Common myeloid progenitor, CD34-positive (primary cell): ENCODE measurements at places on chromosomes 7 and 10.

GRCh38 chr7:55272328-55272727 lies 92.8 kb upstream of the LANCL2 start:
- H3K27me3 ChIP-seq = peaks cover 2% of the 10 kb centered on the region
- H3K27ac ChIP-seq = no peak overlapping the region
- no peaks in the 10 kb centered on the region for H3K4me1 ChIP-seq
- no peak for DNase-seq

DNA sequence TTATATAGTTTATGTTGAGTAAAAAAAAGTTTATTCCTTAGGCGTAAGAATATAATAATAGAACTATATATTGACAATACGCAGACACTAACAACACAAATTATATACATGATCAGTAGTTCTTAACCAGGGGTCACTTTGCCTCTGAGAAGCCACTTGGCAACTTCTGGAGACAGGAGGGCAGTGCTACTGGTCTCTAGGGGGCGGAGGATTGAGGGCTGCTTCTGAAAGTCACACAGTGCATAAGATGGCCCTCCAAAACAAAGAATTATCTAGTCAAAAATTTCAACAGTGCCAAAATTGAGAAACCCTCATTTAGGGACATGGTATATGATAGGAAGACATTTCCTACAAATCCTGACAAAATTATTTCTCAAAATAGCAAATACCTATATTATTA lies 77.1 kb downstream of the THSD7A start:
- DNase-seq = no peak
- no peak overlapping the region for H3K4me3 ChIP-seq
- H3K36me3 ChIP-seq = no peaks in the 10 kb centered on the region
- no peak overlapping the region for H3K27ac ChIP-seq

- H3K27ac ChIP-seq = peak overlapping the region; percentile 98
- no peak for DNase-seq
- no peaks in the 10 kb centered on the region for H3K36me3 ChIP-seq
- no peak overlapping the region for H3K4me3 ChIP-seq
Observed at GRCh38 chr7:87151002-87151728, 1.1 kb upstream of the DMTF1 start.

GRCh38 chr10:97759946-97760345 lies 11.9 kb downstream of the SFRP5 start:
- peaks cover 54% of the 10 kb centered on the region for H3K36me3 ChIP-seq
- H3K27ac ChIP-seq = no peak overlapping the region
- no peaks in the 10 kb centered on the region for H3K27me3 ChIP-seq
- H3K4me3 ChIP-seq = no peak overlapping the region
- H3K4me1 ChIP-seq = no peaks in the 10 kb centered on the region

GRCh38 chr10:3564346-3565002 lies 220.5 kb downstream of the KLF6 start:
- H3K4me3 ChIP-seq = no peak overlapping the region
- H3K36me3 ChIP-seq = no peaks in the 10 kb centered on the region
- DNase-seq = no peak
- no peaks in the 10 kb centered on the region for H3K27me3 ChIP-seq
- H3K4me1 ChIP-seq = peaks cover 2% of the 10 kb centered on the region

DNA sequence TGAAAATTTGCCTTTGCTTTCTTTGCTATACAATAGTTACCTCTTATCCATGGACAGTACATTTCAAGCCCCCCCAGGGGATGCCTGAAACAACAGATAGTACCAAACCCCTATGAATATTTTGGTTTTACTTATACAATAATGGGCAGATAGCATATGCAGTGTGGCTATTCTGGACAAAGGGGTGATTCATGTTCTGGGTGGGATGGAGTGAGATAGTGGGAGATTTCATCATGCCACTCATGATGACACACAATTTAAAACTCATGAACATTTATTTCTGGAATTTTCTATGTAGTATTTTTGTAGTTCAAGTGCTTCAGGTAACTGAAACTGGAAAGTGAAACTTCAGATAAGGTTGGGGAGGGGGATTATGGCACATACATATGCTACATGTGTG lies 12.0 kb downstream of the STARD3NL start:
- H3K4me3 ChIP-seq = no peak overlapping the region
- DNase-seq = no peak
- no peaks in the 10 kb centered on the region for H3K27me3 ChIP-seq
- no peak overlapping the region for H3K27ac ChIP-seq
- H3K36me3 ChIP-seq = peaks cover 3% of the 10 kb centered on the region
- peaks cover 2% of the 10 kb centered on the region for H3K4me1 ChIP-seq
